ENCODE measurements at places on chromosomes 3 and 15.

- no peak for DNase-seq
These were observed 245.0 kb downstream of the SHOX2 start for GRCh38 chr3:157861076-157861765.

- DNase-seq = no peak
These were observed 105.5 kb downstream of the SLC25A26 start for GRCh38 chr3:66326340-66326739.

GRCh38 chr15:64985366-64986033 is 4.2 kb downstream of the SPG21 start:
- DNase-seq = no peak

GRCh38 chr15:77489647-77490046 is 69.0 kb downstream of the HMG20A start:
- DNase-seq = no peak

GRCh38 chr15:67022587-67023105 is 42.8 kb upstream of the SMAD3 start:
- DNase-seq = no peak

DNA sequence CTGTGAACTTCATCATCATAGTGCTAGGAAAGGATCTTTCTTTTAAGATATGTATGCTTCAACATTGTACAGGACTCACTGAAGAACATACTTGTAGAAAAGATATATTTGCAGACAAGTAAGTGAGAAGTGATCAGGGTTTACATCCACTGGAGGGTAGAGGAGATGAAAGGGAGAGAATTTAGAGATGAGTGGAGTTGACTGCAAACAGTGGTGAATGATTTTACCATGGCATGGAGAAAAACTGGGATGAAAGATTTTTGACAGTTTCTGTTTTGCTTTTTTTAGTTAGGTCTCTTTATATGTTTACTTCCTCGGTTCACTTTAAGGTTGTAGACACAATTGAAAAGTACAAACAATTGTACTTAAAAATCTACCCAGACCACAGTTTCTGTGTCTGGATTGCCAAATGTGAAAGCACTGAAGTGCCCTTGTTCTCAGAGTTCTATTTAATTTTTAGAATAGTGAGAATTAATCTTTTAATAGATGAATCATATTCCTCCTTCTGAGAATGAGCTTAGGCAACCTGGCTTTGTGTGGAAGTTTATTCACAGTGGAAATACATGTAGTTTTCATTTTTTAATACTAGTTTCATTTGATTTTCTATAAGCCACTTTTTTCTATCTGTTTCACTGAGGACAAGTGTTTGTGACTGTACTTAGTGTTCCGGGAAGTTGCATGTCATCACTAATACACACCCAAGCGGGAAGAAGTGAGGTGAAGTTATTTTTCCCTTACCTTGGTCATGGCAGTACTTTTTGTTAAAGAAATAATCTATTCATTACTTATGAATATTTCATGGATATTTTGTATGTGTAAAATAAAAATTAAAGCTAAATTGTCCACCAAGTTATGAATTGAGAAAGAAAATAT is 1.8 kb upstream of the GPR171 start:
- no peak for DNase-seq

- peak; percentile 28 for DNase-seq
These were observed 20.3 kb upstream of the CSPG4 start for GRCh38 chr15:75732809-75733451.

GRCh38 chr3:78183906-78184599 is 1144.2 kb downstream of the ROBO2 start:
- DNase-seq = no peak

DNA sequence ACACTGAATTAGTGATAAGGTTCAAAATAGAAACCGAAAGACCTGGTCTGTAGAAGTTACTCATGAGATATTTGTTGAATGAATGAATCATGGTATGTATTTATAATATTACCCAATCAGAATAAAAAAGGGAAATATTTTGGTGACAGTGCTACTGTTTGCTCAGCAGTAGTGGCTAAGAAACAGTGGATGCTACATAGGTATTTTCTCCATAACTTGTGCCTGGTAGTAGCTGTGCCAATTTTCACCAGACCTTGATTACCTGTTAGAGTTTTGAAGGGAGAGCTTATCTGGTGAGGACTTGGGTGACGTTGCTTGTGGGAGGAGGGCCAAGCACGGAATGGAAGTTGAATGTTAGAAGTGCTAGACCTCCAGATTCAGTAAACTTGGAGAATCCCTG is 14.3 kb downstream of the LIMD1 start:
- no peak for DNase-seq

- no peak for DNase-seq
These were observed 211.1 kb downstream of the SLC9A9 start for GRCh38 chr3:143637133-143637532.

DNA sequence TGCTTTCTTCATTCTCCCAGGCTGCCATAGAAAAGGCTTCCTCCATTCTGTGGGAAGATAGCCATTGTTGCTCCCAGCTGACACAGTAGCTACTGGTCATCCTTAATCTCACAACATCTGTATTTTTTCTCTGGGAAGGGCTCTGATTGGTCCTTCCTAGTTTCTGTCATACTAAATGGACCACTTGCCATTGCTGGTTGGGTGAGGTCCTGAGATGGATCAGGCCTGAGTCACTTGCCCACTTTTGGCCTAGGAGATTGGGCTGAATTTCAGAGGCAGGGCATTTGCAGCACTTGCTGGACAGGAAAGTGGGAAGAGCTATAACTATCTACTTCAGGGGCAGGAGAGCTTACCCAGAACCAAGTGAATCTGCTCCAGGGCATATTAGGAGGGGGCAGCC is 106.5 kb upstream of the PROK2 start:
- DNase-seq = no peak

DNA sequence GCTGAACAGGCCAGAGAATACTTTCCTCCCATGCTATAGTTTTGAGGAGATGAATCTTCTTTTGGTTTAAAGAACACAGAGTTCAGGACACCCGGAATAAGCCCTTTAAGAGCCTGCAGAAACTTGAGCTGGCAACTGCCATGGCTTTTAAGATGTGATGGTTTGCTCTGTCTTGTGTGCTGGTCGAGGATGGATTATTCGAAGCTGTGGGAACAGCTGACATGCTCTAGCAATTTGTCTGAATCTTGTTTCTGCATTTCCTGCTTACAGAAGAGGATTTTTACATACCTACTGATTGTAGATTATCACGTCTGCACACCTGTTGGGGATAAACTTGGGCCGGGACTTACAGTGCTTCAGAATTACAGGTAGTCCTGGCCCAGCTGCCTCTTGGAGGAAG is 396.9 kb downstream of the LRTM1 start:
- DNase-seq = no peak

GRCh38 chr15:89039142-89039541 is 49.1 kb upstream of the ABHD2 start:
- DNase-seq = no peak

- no peak for DNase-seq
These were observed 10.0 kb downstream of the TRPM1 start for GRCh38 chr15:31091481-31091880.

DNA sequence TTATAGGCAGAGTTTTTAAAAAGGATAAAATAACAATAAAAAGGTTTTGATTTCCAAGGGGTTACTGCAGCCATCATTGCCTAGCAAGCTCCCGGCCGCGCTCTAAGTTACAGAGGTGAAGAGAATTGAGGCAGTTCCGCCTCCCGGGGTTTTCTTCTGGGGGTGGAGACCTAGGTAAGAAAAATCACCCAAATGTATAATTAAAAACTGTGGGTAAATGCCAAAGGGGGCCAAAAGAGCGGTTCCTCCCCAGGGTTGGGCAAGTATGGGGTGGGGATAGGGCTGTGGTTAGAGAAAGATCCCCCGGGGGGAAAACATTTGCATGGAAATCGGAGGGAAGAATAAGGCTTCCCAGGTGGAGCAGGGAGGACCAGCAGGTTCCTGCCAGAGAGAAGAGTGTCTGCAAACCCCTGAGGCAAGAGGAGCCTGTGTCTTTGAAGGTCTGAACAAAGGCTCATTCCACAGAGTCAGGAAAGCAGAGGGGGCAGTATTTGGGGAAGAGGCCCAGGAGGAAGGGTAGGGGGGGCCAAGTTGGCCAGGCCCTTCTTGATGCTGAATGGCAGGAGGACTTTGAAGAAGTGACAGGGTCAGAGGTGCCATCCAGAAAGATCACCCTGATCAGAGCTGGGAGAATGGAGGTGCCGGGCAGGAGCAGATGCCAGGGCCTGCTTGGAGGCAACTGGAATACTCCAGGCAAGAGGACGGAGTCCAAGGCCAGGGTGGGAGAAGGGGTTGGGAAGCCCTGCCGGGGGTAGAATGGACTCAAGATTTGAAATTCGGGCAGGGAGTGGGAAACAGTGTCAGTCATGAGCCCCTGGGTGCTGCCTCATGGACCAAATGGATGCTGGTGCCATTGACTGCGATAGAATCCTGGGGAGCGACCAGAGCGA is 152.9 kb upstream of the RGMA start:
- DNase-seq = no peak

DNA sequence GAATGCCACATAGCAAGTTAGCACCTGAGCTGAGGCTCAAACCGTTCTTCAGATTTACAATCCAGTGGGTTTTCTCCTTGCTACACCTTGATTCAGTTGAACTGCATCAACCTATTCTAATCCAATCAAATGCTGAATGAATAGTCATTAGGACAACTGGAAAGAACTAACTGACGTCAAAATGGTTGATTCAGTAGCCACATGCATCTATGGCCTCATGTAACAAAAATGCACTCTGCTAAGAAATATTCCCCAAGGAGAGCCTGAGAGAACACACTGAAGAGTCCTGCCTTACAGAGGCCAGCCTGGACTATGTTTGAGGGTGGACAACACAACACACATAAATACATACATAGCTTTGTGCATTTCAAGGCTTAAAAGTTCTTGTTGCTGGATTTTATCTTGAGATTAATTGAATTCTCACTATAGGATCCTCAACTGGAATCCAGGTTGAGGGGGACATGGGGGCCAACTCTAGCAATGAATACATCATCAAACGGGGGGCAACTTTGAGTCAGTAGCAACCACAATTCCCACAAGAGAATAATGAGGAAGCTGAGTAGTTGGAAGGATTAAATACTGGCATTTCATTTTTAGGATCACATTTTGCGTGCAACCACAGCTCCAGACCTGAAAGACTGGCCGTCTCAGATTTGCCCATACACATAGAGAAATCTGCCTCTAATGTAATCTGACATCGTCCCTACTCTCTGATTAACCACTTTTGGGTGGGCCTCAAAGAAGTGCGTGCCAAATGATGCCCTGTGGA is 280.2 kb upstream of the ICE2 start:
- no peak for DNase-seq

- DNase-seq = no peak
These were observed 7.7 kb downstream of the TSPAN3 start for GRCh38 chr15:77063249-77063648.

GRCh38 chr3:13046569-13047274 is 26.5 kb downstream of the IQSEC1 start:
- DNase-seq = no peak

DNA sequence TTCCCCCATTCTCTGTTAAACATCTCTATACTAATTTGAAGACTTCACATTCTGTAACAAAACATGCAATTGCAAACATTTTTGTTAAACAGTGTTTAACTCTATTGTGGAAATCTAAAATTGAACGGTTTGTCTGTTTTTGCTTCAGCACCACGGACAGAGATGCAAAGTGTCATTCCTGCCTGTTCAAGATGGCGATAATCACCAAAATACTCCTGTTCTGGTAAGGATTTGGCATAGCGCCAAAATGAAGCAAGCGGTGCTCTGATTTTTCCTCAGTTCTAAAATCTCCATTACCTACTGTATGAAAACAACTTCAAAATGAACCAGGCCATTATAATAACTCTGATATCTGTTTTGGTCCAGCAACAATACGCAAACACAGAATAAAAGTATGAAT is 129.7 kb upstream of the TUSC7 start:
- DNase-seq = no peak

DNA sequence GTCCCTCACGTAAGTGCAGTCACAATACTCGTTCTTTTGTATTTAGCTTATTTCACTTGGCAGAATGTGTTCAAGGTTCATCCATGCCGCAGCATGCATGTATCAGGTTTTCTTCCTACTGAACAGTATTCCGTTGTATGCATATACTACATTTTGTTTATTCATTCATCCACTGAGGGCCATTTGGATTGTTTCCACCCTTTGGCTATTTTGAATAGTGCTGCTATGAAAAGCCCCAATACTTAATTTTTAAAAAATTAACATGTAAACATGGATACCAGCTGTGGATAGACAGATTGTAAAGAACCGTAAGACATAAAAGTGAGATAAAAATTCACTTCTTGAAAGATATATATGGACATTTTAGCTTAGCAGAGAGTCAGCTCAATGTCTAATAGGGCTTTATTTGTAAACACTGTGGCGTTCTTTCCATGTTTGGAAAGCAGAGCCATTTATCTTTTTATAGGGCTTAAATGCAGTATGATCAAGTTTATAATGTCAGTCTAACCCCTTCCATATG is 115.9 kb downstream of the VPS8 start:
- no peak for DNase-seq

DNA sequence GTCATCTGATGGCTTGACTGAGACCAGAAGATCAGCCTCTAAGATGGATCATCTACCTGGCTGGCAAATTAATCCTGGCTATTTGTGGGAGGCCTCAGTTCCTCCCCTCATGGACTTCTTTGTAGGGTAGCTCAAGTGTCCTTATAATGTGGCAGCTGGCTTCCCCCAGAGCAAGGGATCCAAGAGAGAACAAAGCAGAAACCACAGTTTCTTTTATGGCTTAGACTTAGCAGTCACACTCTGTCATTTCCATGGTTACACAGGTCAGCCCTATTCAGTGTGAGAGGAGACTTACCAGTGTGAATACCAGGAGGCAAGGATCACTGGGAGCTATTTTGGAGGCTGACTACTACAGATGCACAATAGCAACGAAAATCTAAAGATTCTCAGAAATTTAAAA is 15.3 kb upstream of the ARL14 start:
- DNase-seq = no peak

DNA sequence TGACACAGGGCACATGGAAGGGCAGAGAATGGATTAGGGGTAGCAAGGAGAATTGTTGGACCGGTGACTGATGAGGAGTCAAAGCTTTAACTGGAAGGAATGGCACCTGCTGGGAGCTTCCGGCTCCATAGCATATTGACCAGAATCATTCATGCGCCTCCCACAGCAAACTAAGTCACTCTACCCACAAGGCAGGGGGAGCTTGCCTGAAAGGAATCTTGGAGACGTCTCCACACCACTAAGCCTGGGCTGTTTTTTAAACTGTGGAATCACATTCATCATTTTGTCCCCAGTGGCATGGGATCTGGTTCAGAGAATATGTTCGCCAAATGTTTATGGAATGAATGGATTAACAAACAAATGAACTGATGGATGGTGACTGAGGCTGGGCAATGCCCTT is 57.0 kb upstream of the ITGA11 start:
- no peak for DNase-seq

Measured in substantia nigra (tissue), 51 donors.